ENCODE measurements at places on chromosomes 6 and 20. TPM values are rescaled to one million over a fixed set of nuclear protein-coding genes. Genes with fewer than 3 reads are reported as not detected.

The BANF2 gene
- not detected for total RNA-seq

The ZSCAN16 gene
- total RNA-seq: 14.3 TPM

The C6orf118 gene
- 5.3 TPM for total RNA-seq

The OR2B6 gene
- total RNA-seq: not detected

GRCh38 chr6:170102038-170102437 lies 188.8 kb downstream of the DLL1 start:
- no peak for DNase-seq

DNA sequence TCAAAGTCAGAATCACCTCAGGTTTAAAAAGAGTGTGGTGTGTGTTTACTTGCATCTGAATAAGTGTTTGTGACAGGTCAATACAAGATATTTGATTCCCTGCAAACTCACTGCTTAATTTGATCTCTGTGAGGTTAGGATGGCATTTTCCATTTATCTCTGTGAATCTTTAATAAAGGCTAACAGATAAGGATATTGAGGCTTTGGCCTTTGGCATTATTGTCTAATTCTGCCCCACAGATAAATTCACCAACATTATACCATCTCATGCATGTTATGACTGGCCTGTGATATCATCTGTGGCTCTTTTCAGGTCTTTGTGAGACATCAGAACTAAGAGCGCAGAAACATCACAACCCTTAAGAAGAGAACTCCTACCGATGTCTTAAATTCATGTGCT lies 84.7 kb downstream of the TRMT6 start:
- no peak for DNase-seq

- DNase-seq: no peak
Observed at GRCh38 chr6:31718265-31718664, 3.1 kb downstream of the LY6G6D start.

The SYCP2L gene
- total RNA-seq: 5.7 TPM

The KCNK5 gene
- total RNA-seq: under 0.01 TPM

DNA sequence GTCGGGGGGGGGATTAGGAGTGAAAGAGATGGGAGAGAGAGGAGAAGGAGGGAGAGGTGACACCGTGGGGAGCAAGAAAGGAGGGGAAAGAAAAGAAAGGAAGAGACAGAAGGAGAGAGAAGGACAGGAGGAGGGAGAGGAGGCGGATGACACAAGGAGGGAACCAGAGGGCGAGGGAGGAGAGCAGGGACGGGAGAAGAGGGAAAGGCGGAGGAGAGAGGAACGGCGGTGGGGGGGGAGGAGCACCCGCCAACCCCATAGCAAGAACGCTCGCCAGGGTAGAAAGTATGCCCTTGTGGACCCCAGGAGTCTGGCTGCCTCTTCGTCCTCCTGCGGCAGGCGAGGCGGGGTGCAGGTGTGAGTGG lies 4.5 kb upstream of the INSM1 start:
- no peak for DNase-seq

The YIPF3 gene
- 68.5 TPM for total RNA-seq

The CDKN1A gene
- total RNA-seq: 2.0 TPM

- DNase-seq: no peak
Observed at GRCh38 chr6:104799134-104799657, 60.5 kb downstream of the HACE1 start.

Data from frontal cortex (tissue), 4 donors.